ENCODE measurements at places on chromosomes 7 and 10. TPM values are rescaled to one million over a fixed set of nuclear protein-coding genes. Genes with fewer than 3 reads are reported as not detected.

Gene LIMK1
- 38.7 TPM for polyA plus RNA-seq

Gene DNAJC9
- polyA plus RNA-seq, result 11.8 TPM

Gene CUZD1
- polyA plus RNA-seq, result 0.92 TPM

Gene CYP3A4
- polyA plus RNA-seq, result not detected

Gene PTPN20
- polyA plus RNA-seq, result 0.24 TPM

DNA sequence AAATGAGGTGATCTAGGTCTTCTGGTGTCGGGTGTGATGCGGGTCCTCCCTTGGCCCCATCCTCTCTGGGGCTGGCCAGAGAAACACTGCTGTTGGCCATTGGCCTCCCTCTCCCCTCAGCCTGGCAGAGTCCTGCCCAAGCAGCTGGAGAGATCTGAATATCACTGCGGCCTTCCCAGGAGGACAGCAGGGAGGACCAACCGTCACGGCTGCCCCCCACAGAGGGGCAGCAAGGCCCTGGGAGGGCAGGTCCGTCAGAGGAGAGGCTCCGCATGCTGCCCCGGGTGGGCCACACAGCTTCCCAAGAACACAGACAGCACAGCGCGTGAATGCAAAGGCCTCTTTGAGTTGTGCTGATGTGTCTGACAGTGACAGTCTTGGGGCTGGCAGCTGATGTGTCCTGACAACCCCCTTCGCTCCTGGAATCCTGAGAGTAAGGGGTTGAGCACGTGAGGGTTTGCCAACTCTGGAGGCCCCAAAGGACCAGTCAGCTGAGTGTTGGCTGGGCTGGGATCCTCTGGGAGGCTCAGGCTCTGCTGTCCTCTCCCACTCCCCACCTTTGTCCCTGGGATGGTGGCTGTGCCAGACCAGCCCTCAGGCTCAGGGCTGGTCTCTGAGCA, 132.5 kb upstream of the UNC5B start:
- H3K27ac ChIP-seq, result no peak overlapping the region
- no peak for DNase-seq
- H3K27me3 ChIP-seq, result no peaks in the 10 kb centered on the region
- H3K36me3 ChIP-seq, result no peaks in the 10 kb centered on the region
- H3K4me3 ChIP-seq, result no peak overlapping the region
- no peaks in the 10 kb centered on the region for H3K4me1 ChIP-seq

DNA sequence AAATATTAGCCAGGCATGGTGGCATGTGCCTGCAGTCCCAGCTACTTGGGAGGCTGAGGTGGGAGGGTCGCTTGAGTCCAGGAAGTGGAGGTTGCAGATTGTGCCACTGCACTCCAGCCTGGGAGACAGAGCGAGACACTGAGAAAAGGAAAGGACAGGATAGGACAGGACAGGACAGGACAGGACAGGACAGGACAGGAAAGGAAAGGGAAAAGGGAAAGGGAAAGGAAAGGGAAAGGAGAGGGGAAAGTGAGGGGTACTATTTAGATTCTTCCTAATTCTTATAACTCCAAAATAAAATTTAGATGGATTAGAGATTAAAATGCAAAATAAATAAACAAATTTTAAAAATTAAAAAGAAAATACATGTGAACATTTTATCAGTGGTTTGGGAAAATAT, 58.7 kb downstream of the PIK3AP1 start:
- peaks cover 10% of the 10 kb centered on the region for H3K36me3 ChIP-seq
- no peak overlapping the region for H3K27ac ChIP-seq
- DNase-seq, result no peak
- no peak overlapping the region for H3K4me3 ChIP-seq
- H3K27me3 ChIP-seq, result no peaks in the 10 kb centered on the region

DNA sequence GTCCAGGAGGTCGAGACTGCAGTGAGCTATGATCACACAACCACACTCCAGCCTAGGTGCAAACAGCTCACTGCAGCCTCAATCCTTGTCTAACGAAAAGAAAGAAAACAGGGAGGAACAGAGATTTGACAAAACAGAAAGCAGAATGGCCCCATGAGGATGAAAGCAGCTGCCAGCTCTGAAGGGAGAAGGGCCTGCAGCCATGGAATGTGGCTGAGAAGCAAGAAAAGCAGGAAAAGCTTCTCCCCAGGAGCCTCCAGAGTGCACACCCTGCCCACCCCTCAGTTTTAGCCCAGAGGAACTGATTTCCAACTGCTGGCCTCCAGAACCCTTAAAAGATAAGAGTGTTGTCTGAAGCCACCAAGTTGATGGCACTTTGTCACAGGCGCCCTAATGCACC, 13.0 kb downstream of the ESYT2 start:
- no peak overlapping the region for H3K4me3 ChIP-seq
- no peaks in the 10 kb centered on the region for H3K36me3 ChIP-seq
- DNase-seq, result no peak
- H3K27me3 ChIP-seq, result no peaks in the 10 kb centered on the region
- peak overlapping the region; percentile 21 for H3K27ac ChIP-seq

GRCh38 chr7:34081935-34082334, 176.6 kb downstream of the BMPER start:
- H3K4me1 ChIP-seq, result no peaks in the 10 kb centered on the region
- no peak overlapping the region for H3K27ac ChIP-seq
- H3K27me3 ChIP-seq, result no peaks in the 10 kb centered on the region
- no peak overlapping the region for H3K4me3 ChIP-seq

GRCh38 chr7:56188823-56189346, 72.7 kb upstream of the NUPR2 start:
- DNase-seq, result no peak
- H3K27ac ChIP-seq, result no peak overlapping the region
- no peaks in the 10 kb centered on the region for H3K4me1 ChIP-seq
- no peak overlapping the region for H3K4me3 ChIP-seq

DNA sequence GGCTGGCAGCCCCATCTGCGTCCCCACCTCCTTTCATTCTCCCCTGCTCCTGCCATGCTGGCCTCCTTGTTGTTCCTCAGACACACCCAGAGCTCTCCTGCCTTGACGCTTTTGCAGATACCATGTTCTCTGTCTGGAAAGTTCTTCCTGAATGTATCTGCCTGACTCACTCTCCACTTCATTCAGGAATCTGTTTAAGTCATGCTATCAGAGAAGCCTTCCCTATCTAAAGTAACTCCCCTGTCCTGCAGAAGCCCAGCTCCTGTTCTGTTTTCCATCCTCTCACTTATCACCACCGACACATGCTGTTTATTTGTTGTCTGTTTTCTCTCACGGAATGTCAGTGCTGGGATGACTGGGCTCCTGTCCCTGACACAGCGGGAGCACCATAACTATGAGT, 82.0 kb downstream of the AFAP1L2 start:
- no peaks in the 10 kb centered on the region for H3K27me3 ChIP-seq
- H3K27ac ChIP-seq, result no peak overlapping the region
- H3K4me3 ChIP-seq, result no peak overlapping the region
- no peak for DNase-seq

GRCh38 chr7:112215787-112216186, 9.3 kb downstream of the ZNF277 start:
- no peak overlapping the region for H3K4me3 ChIP-seq
- no peaks in the 10 kb centered on the region for H3K4me1 ChIP-seq
- DNase-seq, result no peak
- H3K36me3 ChIP-seq, result no peaks in the 10 kb centered on the region
- H3K27ac ChIP-seq, result no peak overlapping the region

- no peaks in the 10 kb centered on the region for H3K4me1 ChIP-seq
- no peak for DNase-seq
- no peak overlapping the region for H3K4me3 ChIP-seq
- H3K27me3 ChIP-seq, result no peaks in the 10 kb centered on the region
- H3K36me3 ChIP-seq, result no peaks in the 10 kb centered on the region
- H3K27ac ChIP-seq, result no peak overlapping the region
Observed at GRCh38 chr7:134854816-134855215, 75.4 kb downstream of the CALD1 start.

- no peaks in the 10 kb centered on the region for H3K27me3 ChIP-seq
- H3K4me1 ChIP-seq, result no peaks in the 10 kb centered on the region
- no peak for DNase-seq
- H3K4me3 ChIP-seq, result no peak overlapping the region
- H3K36me3 ChIP-seq, result no peaks in the 10 kb centered on the region
Observed at GRCh38 chr10:71675295-71675970, 44.1 kb downstream of the C10orf105 start.

DNA sequence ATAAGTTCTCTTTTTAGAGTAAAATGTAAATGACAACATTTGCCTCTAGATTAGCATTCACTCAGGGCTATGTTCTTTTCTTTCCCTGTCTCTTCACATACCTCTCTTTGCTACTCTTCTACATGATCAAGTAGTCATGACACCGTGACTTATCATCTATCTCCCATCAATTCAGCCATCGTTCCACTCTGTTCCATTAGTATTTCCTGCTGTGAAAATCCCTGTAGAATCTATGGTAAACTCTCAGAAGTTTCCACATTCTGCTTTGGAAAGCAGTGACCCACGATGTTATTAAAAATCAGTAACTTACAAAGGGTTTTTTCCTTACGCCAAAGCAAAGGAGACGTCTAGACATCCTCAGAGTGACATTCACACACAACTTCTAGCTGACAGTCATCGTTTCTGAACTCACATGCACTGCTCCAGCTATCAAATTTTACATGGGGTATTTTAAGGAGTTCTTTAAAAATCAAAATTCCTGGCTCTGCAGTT, 135.6 kb downstream of the SEMA3C start:
- no peak overlapping the region for H3K27ac ChIP-seq
- no peaks in the 10 kb centered on the region for H3K36me3 ChIP-seq
- no peak overlapping the region for H3K4me3 ChIP-seq
- no peaks in the 10 kb centered on the region for H3K27me3 ChIP-seq
- DNase-seq, result no peak

GRCh38 chr10:18616337-18616736, 35.0 kb downstream of the NSUN6 start:
- H3K27ac ChIP-seq, result no peak overlapping the region
- DNase-seq, result no peak
- H3K27me3 ChIP-seq, result no peaks in the 10 kb centered on the region
- H3K4me3 ChIP-seq, result no peak overlapping the region
- H3K36me3 ChIP-seq, result peaks cover 5% of the 10 kb centered on the region

DNA sequence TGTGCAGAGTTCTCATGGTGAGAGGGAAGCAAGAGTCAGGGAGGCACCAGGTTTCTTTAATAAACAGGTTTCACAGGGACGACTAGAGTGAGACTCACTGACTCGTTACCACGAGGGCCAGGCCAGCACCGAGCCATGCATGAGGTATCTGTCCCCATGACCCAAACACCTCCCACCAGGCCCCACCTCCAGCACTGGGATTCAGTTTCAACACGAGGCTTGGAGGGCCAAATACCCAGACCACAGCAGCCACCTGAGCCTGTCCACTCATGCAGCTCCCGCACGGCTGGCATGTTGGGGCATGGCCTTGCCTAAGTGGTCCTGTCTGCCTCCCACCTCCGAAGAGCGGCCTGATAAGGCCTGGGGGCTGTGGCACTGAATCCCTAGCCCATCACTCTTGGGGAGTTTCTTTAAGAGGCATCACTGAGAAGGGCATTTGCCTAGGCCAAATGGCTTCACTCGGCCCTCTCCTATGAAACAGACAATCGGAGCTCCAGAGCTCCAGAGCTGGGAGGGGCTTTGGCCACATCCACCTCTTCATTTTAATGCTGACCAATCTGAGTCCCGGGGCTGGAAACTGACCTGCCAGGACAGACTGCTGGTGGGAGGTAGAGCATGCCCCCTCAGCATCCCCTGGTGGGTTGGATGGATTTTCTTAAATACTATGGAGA, 157.8 kb downstream of the DNAJB6 start:
- no peaks in the 10 kb centered on the region for H3K36me3 ChIP-seq
- no peak overlapping the region for H3K4me3 ChIP-seq
- no peaks in the 10 kb centered on the region for H3K4me1 ChIP-seq

DNA sequence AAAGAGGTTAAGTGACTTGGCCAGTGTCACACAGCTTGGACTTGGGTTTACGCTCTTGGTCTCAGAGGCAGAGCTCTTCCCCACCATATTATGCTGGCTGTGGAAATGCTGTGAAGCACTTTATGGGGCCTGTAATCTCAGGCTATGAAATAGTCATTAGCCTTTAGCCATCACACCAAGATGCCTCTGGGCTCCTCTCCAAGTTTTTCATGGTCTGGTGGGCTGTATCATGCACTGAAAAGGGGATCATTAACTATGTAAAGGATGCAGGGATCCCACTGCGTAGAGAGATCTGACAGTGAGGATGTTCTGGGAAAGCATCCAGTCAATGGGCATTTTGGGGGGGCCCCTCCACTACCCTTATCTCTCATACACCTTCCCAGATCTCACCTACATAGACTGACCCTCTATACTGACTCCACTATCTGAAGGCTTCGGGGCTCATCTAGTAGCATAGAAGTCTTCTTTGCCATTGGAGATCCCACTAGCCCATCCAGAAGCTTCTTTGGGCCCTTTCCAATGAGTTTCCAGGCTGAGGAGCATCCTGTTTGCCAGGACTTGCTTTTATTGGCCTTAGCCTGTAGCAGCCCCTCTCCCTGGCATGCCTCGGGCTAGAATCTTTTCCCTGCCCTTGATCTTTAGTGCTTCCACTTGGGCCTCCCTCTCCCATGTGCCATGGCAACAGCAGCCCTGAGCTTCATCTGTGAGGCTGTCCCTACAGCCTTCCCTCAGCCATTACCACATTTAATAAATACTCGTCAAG, 19.6 kb downstream of the FRMPD2 start:
- H3K27ac ChIP-seq, result no peak overlapping the region
- no peak for DNase-seq
- H3K4me3 ChIP-seq, result no peak overlapping the region
- no peaks in the 10 kb centered on the region for H3K4me1 ChIP-seq
- no peaks in the 10 kb centered on the region for H3K27me3 ChIP-seq

DNA sequence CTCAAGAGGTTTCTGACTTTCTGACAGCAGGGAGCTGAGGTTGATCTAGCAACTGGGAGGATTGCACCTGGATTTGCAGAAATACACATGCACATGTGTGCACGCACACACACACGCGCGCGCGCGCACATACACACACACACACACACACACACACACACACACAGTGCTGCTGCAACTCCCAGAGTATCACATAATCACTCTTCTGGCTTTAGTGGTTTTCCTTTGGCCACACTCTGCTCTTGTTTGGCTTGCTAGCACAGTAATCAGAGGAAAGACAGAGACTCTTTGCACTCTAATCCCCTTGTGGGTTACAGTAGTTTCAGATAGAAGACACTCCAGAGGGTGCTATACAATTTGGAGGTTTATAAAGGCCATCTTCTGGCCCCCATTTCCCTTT, 705.0 kb downstream of the AUTS2 start:
- no peaks in the 10 kb centered on the region for H3K36me3 ChIP-seq
- no peaks in the 10 kb centered on the region for H3K27me3 ChIP-seq
- no peak overlapping the region for H3K4me3 ChIP-seq
- no peaks in the 10 kb centered on the region for H3K4me1 ChIP-seq
- H3K27ac ChIP-seq, result no peak overlapping the region

- H3K27ac ChIP-seq, result no peak overlapping the region
- H3K4me1 ChIP-seq, result no peaks in the 10 kb centered on the region
- no peak for DNase-seq
- no peak overlapping the region for H3K4me3 ChIP-seq
Observed at GRCh38 chr7:48179496-48180030, 8.3 kb downstream of the ABCA13 start.
